ENCODE measurements at places on chromosomes 4 and X.

DNA sequence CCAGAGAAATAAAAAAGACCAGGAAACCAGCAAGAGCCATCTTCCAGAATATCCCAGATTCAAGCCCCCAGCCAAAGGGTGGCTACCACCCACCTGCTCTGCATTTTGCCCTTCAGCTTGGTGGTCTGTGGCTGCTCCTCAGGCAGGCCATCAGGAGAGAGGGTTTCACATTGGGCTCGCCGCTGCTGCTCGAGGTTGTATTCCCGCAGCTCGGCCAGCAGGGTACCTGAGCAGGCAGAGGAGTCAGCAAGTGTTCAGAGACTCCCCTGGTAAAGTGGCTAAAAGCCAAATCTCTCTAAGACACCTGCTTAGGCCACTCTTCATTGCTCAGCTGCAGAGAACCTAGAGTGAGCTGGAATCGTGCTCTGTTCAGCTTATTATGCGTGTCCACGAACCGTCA, 110.8 kb upstream of the HSD17B10 start:
- DNase-seq = no peak

GRCh38 chrX:115560211-115560977, 580 bp upstream of the PLS3 start:
- no peak for DNase-seq

DNA sequence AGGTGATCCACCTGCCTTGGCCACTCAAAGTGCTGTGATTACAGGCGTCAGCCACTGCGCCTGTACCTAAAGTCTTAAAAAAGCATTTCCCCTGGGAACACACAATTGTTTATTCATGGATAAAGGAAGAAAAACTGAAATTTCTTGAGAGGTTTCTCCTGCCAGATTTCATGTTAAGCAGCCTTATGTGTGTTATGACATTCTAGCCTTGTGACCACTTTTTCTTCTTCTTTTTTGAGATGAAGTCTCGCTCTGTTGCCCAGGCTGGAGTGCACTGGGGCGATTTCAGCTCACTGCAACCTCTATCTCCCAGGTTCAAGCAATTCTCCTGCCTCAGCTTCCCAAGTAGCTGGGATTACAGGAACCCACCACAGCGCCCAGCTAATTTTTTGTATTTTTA, 57.8 kb upstream of the PLAC8 start:
- no peak for DNase-seq

- DNase-seq = no peak
Observed at GRCh38 chr4:147958489-147959065, 226.7 kb downstream of the ARHGAP10 start.

DNA sequence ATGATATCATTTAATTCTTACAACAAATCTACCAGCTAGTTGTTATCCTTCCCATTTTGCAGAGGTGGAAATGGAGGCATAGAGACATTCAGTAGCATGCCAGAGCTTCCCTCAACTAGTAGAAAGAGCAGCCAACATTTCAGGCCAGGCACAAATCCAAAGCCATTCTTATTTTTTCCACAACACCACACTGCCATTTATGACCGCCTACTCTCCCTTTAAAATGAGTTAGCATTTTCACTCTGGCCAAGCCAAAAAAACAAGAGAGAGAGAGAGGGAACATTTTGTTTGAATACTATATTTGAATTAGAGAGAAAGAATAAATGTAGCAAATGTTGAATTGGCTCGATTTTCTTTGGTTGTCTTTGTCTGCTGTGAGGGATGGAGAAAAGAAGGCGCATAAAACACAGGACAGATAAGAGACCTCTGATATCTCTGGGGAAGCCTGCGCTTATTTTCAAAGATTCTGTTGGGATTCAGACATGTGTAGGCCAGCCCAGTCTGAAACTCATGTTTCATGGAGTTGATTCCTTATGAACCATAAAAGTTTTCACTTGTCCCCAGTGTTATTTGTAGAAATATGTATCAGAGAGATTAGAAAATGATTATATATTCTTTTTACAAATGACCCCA, 265.7 kb downstream of the RAB28 start:
- DNase-seq = no peak

DNA sequence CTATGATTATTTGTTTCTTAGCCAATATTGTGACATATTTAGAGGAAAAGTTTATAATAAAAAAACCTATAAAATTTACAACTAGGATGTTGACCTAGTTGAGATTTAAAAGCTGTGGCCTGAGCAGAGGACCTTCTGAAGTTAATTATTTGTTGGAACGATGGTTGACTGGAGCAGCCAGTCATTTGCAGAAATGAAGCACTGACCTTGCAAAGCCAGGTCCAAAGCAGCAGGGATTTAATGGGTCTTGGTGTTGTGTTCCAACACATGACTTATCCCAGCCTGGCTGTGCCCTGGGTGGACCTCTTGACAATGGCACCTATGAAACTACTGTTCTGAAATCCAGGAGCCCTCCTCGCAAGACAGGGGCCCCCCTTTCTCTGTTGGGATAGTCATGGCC, 235.2 kb downstream of the FRAS1 start:
- no peak for DNase-seq

GRCh38 chr4:151031831-151032605, 16.9 kb upstream of the LRBA start:
- no peak for DNase-seq
